ENCODE measurements at places on chromosomes 13 and 19. TPM values are rescaled to one million over a fixed set of nuclear protein-coding genes. Genes with fewer than 3 reads are reported as not detected.

- H3K4me3 ChIP-seq = no peak overlapping the region
- no peak for DNase-seq
- no peaks in the 10 kb centered on the region for H3K4me1 ChIP-seq
- no peaks in the 10 kb centered on the region for H3K27me3 ChIP-seq
- H3K36me3 ChIP-seq = no peaks in the 10 kb centered on the region
These were observed 9.6 kb downstream of the IRGC start for GRCh38 chr19:43725468-43725867.

- H3K4me3 ChIP-seq = no peak overlapping the region
- H3K36me3 ChIP-seq = no peaks in the 10 kb centered on the region
- no peak for DNase-seq
- no peaks in the 10 kb centered on the region for H3K27me3 ChIP-seq
- no peak overlapping the region for H3K27ac ChIP-seq
These were observed 270.9 kb downstream of the LMO7 start for GRCh38 chr13:75907044-75907443.

GRCh38 chr19:52535771-52536447 lies 8.4 kb downstream of the ZNF808 start:
- no peaks in the 10 kb centered on the region for H3K27me3 ChIP-seq
- H3K4me3 ChIP-seq = peak overlapping the region; percentile 60
- DNase-seq = peak; percentile 89
- H3K27ac ChIP-seq = peak overlapping the region; percentile 81
- H3K36me3 ChIP-seq = no peaks in the 10 kb centered on the region

GRCh38 chr13:34657716-34658115 lies 284.4 kb upstream of the NBEA start:
- H3K4me3 ChIP-seq = no peak overlapping the region
- H3K36me3 ChIP-seq = no peaks in the 10 kb centered on the region
- DNase-seq = no peak
- no peaks in the 10 kb centered on the region for H3K27me3 ChIP-seq
- peaks cover 10% of the 10 kb centered on the region for H3K4me1 ChIP-seq
- no peak overlapping the region for H3K27ac ChIP-seq

GRCh38 chr19:40542202-40542859 lies 34.3 kb upstream of the SHKBP1 start:
- H3K27ac ChIP-seq = no peak overlapping the region
- H3K4me1 ChIP-seq = no peaks in the 10 kb centered on the region
- no peaks in the 10 kb centered on the region for H3K27me3 ChIP-seq
- peak; percentile 77 for DNase-seq
- no peaks in the 10 kb centered on the region for H3K36me3 ChIP-seq
- H3K4me3 ChIP-seq = no peak overlapping the region

- no peaks in the 10 kb centered on the region for H3K27me3 ChIP-seq
- H3K27ac ChIP-seq = no peak overlapping the region
- no peaks in the 10 kb centered on the region for H3K4me1 ChIP-seq
- H3K4me3 ChIP-seq = no peak overlapping the region
- no peak for DNase-seq
These were observed 802.1 kb upstream of the SLITRK6 start for GRCh38 chr13:86601351-86601750.

GRCh38 chr13:43816401-43816889 lies 29.7 kb upstream of the ENOX1 start:
- no peak for DNase-seq
- H3K27me3 ChIP-seq = no peaks in the 10 kb centered on the region
- H3K4me1 ChIP-seq = no peaks in the 10 kb centered on the region

- peak overlapping the region; percentile 95 for H3K27ac ChIP-seq
- DNase-seq = no peak
- H3K4me1 ChIP-seq = peaks cover 20% of the 10 kb centered on the region
- H3K4me3 ChIP-seq = no peak overlapping the region
These were observed 45.1 kb downstream of the NFIX start for GRCh38 chr19:13040232-13040947.

DNA sequence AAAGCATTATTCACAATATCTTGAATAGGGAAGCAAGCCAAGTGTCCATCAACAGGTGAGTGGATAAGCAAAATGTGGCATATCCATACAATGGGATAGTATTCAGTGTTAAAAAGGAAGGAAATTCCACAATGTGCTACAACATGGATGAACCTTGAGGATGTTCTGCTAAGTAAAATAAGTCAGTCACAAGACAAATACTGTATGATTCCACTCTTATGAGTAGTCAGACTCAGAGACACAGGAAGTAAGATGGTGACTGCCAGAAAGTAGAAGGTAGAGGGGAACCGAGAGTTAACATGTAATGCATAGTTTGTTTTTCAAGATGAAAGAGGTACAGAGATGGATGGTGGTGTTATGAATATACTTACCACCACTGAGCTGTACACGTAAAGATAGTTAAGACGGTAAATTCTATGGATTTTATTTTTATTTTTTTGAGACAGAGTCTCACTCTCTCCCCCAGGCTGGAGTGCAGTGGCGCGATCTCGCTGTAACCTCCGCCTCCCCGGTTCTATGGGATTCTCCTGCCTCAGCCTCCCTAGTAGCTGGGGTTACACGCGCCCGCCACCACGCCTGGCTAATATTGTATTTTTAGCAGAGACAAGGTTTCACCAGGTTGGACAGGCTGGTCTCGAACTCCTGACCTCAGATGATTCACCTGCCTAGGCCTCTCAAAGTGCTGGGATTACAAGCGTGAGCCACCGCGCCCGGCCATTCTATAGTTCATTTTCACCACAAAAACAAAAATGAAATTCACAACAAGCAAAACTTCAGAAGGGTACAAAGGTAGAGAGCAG lies 1.0 kb upstream of the CHAMP1 start:
- H3K4me3 ChIP-seq = peak overlapping the region; percentile 28
- DNase-seq = no peak
- H3K27ac ChIP-seq = peak overlapping the region; percentile 94
- H3K4me1 ChIP-seq = peaks cover 3% of the 10 kb centered on the region
- H3K36me3 ChIP-seq = no peaks in the 10 kb centered on the region

- no peaks in the 10 kb centered on the region for H3K36me3 ChIP-seq
- H3K4me3 ChIP-seq = no peak overlapping the region
- H3K27me3 ChIP-seq = no peaks in the 10 kb centered on the region
- no peaks in the 10 kb centered on the region for H3K4me1 ChIP-seq
These were observed 11.2 kb downstream of the CLASRP start for GRCh38 chr19:45050036-45050435.

- no peak overlapping the region for H3K27ac ChIP-seq
- H3K4me3 ChIP-seq = no peak overlapping the region
- H3K36me3 ChIP-seq = no peaks in the 10 kb centered on the region
- no peak for DNase-seq
- no peaks in the 10 kb centered on the region for H3K27me3 ChIP-seq
These were observed 193.6 kb downstream of the COL4A1 start for GRCh38 chr13:110113284-110113764.

DNA sequence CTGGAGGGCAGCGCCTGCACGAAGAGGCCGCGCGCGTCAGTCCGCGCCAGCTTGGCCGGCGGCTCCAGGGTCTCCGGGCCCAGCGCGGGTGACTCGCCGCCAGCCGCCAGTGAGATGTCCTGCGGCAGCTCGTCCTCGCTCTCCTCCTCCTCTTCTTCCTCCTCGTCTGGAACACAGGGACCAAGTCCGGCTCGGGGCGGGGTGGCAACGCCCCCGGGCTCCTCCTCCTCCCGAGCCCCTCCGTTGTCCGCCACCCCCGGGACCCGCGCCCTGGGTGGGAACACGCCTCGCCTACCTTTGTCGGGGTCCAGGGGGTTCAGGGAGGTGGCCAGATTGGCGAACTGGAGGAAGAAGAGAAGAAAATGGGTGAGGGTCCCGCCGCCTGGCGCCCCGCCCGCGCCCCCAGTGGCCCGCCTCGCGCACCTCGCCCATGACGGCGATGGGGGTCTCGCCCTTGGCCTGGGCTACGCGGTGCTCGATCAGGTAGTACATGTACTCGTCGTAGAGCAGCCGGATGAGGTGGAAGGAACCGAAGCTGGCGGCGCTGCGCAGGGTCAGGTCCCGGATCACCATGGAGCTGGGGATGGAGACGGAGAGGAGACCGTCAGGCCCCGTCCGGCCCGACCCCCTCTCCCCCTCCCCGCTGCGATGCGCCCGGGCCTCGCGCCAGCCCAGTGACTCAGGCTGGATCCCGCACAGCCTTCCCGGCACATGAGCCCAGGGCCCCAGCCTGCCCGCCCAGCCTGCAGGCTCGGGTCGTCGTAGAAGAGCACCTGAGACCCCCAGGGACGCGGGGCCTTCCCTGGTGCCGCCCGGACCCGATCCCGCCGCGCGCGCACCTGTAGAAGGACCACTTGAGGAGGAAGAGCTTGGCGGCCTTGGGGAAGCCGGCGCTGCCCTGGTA lies 10.6 kb downstream of the DCAF15 start:
- H3K4me1 ChIP-seq = no peaks in the 10 kb centered on the region
- peak; percentile 64 for DNase-seq
- H3K36me3 ChIP-seq = no peaks in the 10 kb centered on the region
- H3K4me3 ChIP-seq = peak overlapping the region; percentile 24

DNA sequence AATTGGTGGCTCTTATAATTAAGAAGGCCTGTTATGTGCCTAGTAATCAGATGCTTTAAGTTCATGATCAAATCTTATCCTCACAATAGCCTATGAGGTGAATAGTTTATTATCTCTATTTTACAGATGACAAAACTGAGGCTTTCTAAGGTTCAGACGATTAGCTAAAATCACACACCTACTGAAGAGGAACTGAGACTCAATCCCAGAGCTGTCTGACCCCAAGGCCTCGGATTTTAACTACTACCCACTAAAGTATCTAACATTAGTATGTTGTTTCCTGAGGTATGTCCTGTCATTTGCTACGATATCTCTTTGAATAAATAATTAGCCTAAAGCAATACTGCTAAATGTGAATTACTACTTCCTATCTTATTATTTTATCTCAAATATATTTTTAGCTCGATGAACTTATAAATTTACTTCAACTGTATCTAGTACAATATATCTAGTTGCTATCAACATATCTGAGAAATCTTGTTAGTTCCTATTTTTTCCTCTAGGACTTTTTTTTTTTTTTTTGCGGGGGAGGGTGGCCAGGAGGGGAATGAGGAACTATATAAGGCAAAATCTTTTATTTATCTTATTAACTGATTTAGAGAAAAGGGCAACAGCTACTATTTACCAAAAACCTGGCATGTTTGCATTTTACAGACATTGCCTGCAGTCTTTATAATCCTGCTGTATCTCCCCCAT lies 118.5 kb downstream of the ABCC4 start:
- no peak overlapping the region for H3K27ac ChIP-seq
- no peak for DNase-seq
- no peak overlapping the region for H3K4me3 ChIP-seq
- no peaks in the 10 kb centered on the region for H3K36me3 ChIP-seq

DNA sequence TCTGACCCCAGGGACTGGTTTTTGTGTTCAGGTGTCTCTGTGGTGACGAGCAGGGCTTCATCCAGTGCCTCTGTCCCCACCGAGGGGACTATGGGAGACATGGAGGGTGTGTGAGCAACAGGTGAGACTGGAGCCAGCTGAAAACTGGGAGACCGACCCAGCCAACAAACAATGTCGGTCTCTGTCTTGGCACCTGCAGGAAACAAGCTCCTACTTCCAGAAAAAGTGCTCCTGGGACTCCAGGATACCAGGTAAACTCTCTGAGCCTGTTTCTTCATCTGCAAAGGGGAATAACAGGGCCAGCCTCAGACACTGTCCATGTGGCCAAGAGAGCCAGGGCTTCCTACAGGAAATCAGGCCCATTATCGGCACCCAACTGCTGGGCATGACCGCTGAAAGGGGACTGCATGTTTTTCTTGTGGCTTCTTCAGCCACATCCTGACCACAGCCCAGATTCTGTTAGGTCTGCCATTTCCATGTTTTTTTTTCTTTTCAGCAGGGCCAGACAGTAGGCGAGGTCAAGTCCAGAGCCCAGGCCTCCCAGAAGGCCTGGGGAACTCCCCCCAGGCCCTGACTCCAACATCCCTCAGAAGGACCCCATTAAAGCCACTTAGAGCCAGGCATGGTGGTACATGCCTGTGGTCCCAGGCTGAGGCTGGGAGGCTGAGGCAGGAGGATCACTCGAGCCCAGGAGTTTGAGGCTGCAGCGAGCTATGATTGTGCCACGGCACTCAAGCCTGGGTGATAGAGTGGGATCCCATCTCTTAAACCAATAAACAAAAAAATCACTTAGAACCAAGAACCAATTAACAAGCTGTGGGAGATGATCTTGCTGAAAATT lies 836 bp upstream of the BST2 start:
- no peak for DNase-seq
- no peak overlapping the region for H3K4me3 ChIP-seq
- H3K27ac ChIP-seq = peak overlapping the region; percentile 87
- no peaks in the 10 kb centered on the region for H3K4me1 ChIP-seq

DNA sequence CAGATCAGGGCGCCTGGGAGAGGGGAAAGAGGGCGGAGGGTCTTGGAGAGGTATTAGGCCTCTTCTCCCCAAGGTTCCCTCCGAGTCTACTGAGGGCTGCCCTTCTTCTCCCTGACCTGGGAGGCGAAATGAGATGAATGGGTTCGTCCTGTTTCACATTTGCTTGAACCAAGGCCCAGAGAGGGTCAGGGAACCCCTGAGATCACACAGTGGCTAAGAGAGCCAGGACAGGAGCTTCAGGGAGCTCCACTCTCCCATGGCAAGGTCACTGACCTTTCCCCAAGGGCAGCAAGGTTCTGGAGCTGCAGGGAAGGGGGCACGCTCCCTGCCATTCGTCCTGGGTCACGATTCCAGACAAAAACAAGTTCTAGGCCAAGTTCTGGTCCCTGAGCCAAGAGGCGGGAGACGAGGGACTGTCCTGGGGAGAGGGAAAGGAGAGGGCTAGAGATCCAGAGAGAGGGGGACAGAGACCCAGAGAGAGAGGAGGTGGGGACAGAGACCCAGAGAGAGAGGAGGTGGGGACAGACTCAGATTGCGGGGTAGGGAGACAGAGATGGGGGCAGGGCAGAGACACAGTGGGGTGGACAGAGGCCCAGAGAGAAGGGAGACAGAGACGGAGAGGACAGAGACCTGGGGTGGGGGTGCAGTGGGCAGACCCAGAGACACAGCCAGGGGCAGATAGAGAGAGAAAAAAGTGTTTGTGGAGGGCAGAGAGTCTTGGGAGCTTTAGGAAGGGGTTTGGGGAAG lies 541 bp downstream of the ASPDH start:
- H3K4me1 ChIP-seq = peaks cover 7% of the 10 kb centered on the region
- H3K36me3 ChIP-seq = no peaks in the 10 kb centered on the region
- no peak overlapping the region for H3K4me3 ChIP-seq
- H3K27ac ChIP-seq = no peak overlapping the region
- H3K27me3 ChIP-seq = no peaks in the 10 kb centered on the region

- H3K27me3 ChIP-seq = no peaks in the 10 kb centered on the region
- DNase-seq = no peak
- H3K27ac ChIP-seq = no peak overlapping the region
These were observed 4.8 kb upstream of the C1QTNF9 start for GRCh38 chr13:24304620-24305019.

Gene POGLUT2
- 3.5 TPM for total RNA-seq

Gene ALDH16A1
- 13.5 TPM for total RNA-seq

Gene KIRREL2
- not detected for total RNA-seq

Gene PDCD2L
- total RNA-seq = 18.2 TPM

Gene C19orf73
- not detected for total RNA-seq

Gene RINL
- total RNA-seq = 4.8 TPM

Gene IL4I1
- total RNA-seq = 1.2 TPM

Gene FIZ1
- 4.4 TPM for total RNA-seq

Gene PRTN3
- total RNA-seq = 2.9 TPM

Gene IL17D
- total RNA-seq = not detected

Gene CEACAM4
- not detected for total RNA-seq

Gene TMEM238
- 0.83 TPM for total RNA-seq

All from uterus (tissue), 4 donors.